ENCODE measurements at places on chromosomes 5 and 9. TPM values are rescaled to one million over a fixed set of nuclear protein-coding genes. Genes with fewer than 3 reads are reported as not detected.

DMGDH gene
- 2.0 TPM for total RNA-seq

SLC23A1 gene
- total RNA-seq = not detected

GADD45G gene
- total RNA-seq = 47.6 TPM

ATOSB gene
- 15.5 TPM for total RNA-seq

RBM27 gene
- total RNA-seq = 13.4 TPM

DIPK1B gene
- 16.4 TPM for total RNA-seq

FSTL4 gene
- total RNA-seq = not detected

PRDM12 gene
- total RNA-seq = not detected

DNA sequence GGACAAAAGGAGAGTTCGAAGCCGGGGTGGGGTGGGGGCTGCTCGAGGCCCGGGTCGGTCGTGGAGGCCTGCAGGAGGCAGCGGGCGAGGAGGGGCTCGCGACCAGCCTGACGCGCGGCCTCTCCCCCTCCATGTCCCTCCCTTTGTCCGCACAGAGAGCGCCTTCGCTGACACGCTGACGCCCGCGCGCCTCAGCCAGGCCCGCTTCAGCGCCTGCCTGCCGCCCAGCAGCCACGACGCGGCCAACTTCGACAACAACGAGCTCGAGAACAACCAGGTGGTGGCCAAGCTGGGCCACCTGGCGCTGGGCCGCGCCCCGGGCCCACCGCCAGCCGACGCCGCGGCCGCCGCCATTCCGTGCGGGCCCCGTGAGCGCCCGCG is 42.2 kb downstream of the NEURL1B start:
- no peak for DNase-seq

GRCh38 chr5:57316798-57317327 is 143.0 kb downstream of the GPBP1 start:
- DNase-seq = no peak

- no peak for DNase-seq
These were observed 284.1 kb upstream of the GRIA1 start for GRCh38 chr5:153206361-153206760.

- no peak for DNase-seq
These were observed 117.8 kb upstream of the PTCH1 start for GRCh38 chr9:95634536-95634935.

DNA sequence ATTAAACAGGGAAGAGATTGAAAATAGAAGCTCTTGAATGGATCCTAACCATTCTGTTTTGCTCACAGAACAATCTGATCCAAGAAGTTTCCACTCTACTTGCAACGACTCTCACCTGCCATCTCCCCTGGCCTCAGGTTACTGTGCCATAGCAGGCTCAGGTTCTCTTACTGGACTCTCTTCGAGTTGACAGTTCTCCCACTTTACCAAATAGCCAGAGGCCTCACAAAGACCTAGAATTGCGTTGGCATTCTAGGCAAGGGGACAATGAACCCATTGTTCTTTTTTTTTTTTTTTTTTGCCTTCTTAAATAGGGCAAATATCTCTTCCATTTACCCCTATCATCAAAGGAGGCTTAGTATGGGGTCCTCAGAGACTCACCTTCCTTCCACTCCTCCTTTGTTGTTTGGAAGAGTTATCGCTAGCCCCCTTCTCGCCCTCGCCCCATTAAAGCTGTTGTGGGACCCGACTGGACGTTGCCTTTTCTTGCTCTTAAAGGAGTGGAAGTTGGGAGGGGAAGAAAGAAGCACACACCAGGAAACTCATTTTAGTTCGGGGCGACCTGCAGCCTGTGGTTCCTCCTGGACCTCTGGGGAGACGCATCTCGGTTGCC is 688 bp upstream of the PLPPR1 start:
- peak; percentile 22 for DNase-seq

- DNase-seq = no peak
These were observed 53.5 kb downstream of the BNC2 start for GRCh38 chr9:16817002-16817401.

GRCh38 chr9:90306158-90306557 is 336.5 kb downstream of the DIRAS2 start:
- no peak for DNase-seq

DNA sequence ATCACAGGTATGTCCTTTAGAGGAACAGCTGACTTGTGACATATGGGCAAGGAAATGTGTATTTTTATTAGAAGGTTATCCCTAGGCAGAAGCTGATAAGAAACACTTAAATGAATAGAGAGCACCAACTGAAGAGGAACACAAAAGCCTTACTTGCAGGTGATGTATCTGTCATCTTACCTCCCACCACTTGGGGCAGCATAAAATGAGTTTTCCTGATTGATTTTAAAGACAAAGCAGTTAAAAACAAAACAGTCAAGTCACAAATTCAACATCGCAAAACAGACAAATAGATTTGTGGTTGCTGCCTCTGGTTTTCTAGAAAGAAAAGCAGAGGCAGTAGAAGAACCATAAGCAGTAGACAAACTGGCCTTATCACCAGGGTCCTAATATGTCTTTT is 302.4 kb upstream of the ZNF462 start:
- no peak for DNase-seq

GRCh38 chr5:158198636-158199035 is 339.7 kb upstream of the CLINT1 start:
- DNase-seq = no peak

- no peak for DNase-seq
These were observed 181.5 kb upstream of the PIK3R1 start for GRCh38 chr5:68033961-68034571.

- no peak for DNase-seq
These were observed 500.0 kb downstream of the DIRAS2 start for GRCh38 chr9:90142580-90142979.

DNA sequence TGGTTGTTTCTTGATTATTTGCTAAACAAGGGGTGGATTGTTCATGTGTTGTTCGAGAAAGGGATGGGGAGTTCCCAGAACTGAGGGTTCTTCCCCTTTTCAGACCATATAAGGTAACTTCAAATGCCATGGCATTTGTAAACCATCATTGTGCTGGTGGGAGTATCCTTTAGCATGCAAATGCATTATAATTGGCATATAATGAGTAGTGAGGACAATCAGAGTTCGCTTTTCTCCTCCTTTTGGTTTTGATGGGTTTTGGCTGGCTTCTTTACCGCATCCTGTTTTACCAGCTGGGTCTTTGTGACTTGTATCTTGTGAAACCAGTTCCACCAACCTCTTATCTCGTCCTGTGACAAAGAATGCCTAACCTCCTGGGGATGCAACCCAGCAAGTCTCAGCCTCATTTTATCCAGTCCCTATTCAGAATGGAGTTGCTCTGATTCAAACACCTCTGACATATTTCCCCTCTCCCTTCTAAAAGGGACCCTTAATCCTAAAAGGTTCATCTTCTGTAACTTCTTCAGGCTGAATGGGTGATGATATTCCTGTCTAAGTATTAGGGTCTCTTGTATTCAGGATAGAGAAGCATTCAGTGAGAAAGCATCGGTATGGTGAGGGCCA is 8.7 kb upstream of the FBN2 start:
- no peak for DNase-seq

- no peak for DNase-seq
These were observed 50.8 kb upstream of the SLIT3 start for GRCh38 chr5:169351721-169352120.

DNA sequence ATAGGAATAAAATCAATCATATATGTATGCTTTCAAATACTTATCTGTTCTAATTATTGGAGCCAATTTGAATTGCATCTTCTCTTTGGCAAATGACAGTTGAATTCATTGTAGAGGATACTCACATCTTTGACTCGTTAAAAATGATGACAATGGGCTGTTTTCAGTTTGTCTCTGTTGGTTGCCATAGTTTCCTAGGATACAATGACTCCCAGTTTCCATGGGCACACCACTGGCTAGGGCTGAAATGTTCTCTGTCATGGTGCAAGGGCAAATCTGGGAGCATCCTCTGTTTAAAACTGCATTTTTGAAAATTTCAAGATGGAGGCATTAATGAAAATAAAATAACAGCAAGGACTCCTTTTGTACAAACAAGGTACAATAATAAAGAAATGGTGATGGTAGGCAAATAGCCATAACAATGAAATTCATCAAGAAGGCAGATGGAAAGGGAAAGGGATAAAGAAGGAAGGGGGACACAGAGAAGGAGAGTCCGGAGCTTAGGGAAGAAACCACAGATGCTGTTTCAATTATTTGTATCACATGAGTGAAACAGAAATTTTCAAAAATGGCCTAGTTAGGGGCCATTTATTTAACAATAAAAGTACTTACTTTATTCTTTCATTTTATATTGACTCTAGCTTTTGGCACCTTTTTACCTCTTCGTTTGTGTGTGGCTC is 378.8 kb upstream of the SEMA6A start:
- no peak for DNase-seq

DNA sequence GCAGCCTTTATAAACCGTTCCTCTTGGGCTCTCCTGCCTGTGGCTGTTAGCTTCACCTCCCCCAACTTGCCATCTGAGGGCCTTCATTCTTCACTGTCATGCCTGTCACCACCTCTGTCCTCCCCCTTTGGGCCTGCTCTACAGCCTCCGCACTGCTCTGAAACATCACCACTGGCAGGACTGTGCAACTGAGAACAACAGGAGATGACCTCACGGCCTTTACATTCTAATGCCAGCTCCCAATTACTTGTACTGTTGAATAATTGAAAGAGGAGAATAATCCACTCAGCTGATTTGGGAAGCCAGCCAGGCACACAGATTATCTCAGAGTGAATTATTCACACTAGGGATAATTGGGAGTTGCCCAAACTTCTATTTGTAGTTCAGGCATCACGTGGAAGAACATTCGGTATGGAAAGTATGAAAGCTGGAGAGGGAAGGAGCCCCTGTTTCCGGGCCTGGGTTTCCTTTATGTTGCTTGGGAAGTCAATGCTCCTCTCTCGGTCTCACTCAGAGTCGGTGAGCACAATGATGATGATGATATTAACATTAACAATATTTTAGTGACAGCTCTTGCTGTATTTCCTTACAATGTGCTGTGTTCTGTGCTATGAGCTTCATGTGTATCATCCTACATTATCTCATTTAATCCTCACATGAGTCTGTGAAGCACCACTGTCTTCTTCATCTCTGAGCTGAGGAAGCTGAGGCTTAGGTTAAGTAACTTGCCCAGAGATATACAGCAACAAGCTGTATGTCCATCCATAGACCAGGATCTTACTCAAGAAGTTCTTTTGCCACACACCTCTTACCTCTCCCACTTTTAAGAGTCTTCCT is 99.3 kb upstream of the LRRTM2 start:
- DNase-seq = no peak

DNA sequence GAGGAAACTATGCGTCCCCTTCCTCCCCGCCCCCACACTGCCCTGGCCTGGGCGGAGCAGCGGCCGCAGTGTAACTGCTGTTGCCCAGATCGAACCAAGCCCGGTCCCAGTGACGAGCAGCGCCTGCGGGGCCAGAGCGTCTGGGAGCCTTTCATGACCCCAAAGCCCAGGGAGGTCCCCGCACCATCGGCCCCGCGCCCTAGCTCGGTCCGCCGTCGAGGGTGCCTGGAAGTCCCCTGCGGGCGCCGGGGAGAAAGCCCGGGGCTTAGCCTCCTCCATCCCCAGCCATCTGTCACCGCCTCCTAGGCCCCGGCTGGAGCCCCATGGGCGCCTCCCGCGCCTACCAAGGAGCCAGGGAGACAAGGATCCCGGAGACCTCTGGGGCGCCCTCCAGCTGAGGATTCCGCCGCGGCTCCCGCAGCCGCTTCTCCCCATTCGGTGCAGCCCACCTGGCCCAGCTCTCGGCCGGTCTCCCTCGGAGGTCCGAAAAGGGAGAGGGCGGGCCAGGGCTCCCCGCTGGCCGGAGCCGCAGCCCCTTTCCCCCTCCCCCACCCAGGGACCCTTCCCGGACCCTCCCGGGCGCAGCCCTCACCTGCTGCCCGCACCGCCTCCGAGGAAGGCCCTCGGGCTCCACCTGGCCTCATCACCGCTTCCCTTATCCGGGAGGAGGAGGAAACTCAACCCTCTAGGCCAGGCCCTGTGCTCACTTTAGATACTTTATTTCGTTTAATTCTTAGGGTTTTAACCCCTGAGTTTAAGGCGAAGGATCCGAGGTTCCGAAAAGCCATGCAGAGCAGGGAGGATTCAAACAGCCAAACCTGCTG is 45.6 kb downstream of the APTX start:
- DNase-seq = no peak

DNA sequence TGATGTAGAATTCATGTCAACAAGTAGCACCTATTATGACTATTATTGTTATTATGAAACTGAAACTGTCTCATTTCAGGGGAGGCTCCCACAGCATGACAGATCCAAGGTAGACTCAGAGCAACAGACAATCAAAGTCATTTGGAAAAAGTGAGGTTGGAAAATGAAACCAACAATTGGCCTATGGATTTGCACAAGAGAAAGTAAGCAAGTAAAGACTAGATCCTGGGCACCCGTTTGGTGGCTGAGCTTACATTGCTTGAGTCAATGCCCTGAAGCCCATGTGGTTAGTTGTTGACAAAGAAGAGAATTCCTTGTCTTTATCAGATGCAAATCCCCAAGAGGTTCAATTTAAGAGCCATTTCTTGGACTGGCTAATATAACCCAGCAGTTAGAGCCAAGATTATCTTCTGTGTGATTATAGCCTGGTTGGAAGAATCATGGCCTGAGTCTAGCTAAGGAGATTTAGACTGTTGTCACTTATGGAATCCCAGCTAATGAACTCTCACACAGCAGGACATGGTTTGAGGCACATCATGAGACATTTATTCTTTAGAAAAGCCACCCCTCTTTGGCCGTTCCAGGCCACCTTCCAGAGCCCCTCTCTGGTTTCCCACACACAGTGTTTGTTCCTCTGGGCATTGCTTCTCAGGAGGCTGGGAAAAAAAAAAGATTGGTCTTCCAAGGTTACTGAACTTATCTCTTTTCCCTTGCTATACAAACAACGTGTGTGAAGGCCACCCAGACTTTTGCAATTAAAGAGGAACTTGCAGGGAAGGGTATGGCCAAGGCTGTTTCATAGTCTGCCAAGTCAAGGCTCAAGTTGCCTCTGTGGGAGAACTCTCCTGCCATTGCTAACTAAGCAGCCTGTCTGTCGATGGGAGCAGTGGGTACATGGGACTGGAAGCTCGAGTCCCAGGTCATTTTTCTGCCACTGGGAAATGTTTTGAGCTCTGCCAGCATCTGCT is 399.5 kb downstream of the ENC1 start:
- no peak for DNase-seq

DNA sequence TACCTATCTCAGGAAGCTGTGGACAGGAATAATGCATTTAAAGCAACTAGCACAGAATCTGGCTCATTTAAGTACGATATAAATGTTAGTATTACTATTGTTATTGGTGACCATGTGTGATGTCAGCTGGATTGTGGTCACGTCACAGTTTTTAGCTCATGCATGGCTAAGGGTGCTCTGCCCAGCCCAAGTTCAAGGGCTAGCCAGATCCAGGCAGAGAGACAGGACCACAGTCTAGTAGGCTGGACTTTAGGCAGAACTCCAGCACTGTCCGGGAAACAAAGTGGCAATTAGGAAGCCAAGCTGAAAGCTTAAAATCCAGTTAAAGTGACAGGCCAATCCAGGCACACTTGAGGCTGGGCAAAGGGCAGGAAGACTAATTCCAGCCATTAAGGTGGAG is 273.6 kb downstream of the ADAMTSL1 start:
- no peak for DNase-seq
